ENCODE measurements at places on chromosomes 4 and X.

GRCh38 chr4:185945906-185946305 lies 123.0 kb upstream of the TLR3 start:
- DNase-seq: no peak

GRCh38 chr4:129926936-129927335 lies 831.0 kb downstream of the C4orf33 start:
- DNase-seq: no peak

GRCh38 chr4:24607334-24607733 lies 23.0 kb upstream of the DHX15 start:
- DNase-seq: no peak

DNA sequence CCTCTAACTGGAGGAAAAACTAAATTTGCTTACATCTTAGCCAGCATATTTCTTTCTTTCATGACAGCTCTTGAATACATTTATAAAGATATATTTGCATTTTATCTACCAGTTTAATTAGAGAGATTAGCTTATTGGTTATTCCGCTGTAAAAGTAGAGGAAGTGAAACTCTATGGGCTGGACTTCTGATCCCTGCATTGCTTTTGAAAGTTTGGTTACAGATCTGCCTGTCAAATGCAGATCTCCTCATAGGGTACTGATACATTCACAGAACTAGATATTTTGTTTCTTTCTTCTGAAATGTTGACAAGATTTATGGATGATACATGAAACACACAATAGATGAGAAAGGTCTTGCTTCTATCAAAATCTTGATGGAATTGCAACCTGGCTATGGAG lies 581.4 kb upstream of the AADAT start:
- no peak for DNase-seq

- DNase-seq: no peak
These were observed 31.6 kb upstream of the CT47C1 start for GRCh38 chrX:119041175-119041574.

Measured in activated CD4-positive, CD25-positive, alpha-beta regulatory T cell treated with anti-CD3 and anti-CD28 coated beads, Interleukin-2, amount 50 U/mL, for 16 hours (primary cell).